CD4-positive, alpha-beta T cell treated with Interleukin-2 at 100 ng/mL for 4 hours (primary cell): ENCODE measurements at places on chromosomes 12 and 14.
A peak's percentile ranks its signal among the peaks of the same experiment; 100 is the strongest.

DNA sequence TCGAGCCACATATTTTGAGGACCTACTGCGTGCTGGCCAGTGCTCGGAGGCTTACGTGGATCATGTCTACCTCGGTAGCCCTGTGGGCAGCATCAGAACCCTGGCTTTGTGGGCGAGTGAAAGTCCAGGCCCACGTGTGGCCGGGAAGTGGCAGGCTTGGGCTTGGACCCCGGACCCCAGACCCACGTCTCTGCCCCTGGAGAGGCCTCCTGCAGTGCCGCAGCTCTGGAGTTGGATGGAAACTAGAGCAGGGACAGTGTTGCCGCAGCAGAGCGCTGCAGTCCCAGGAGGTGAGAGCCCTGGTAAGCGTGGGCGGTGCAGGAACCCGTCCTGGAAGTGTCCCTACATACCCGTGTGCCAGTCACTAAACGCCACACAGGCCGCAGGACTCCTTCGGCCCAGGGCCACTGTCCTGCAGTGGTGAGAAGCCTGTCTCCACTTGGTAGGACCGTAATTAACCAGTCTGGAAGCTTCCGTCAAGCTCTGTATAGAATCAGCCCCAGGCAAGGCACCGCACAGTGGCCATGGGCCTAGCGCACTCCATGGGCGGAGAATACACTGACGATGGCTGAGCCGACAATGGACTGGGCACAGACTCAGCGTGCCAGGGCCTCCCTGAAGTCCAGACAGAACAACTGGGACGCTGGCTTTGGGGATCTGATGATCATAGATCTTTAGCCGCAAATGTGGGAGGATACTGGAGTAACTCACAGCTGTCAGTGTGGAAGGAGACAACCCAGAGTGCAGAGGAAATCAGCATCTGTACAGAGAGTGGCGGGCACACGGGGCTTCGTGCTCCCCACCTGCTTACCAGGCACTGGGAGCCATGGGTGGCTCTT, 219.5 kb downstream of the KIF26A start:
- no peak for DNase-seq

GRCh38 chr12:45615268-45615667, 114.2 kb upstream of the ARID2 start:
- DNase-seq, result no peak

GRCh38 chr12:44372259-44372658, 503.9 kb downstream of the NELL2 start:
- DNase-seq, result no peak

DNA sequence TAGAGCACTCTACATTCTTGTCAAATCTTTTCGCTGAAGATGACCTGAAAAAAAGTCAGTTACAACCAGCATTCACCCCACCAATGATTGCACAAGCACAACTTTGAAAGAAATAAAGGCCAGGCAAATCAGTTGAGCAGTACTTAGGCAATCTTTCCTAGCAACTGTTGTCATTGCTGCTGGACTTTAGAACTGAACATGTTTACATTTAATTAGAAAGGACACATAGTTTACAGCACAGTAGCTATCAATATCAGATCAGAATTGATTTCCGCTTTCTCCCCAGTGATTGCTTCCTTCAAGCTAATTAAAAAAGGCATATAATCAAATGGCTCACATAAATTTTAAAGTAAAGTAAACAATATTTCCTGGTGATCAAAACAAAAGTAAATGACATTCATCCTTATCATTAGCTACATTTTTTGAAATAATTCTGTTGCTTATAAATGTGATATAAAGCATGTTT, 128.4 kb downstream of the FOXA1 start:
- DNase-seq, result no peak

GRCh38 chr12:49369411-49370145, 2.3 kb downstream of the SPATS2 start:
- no peak for DNase-seq

DNA sequence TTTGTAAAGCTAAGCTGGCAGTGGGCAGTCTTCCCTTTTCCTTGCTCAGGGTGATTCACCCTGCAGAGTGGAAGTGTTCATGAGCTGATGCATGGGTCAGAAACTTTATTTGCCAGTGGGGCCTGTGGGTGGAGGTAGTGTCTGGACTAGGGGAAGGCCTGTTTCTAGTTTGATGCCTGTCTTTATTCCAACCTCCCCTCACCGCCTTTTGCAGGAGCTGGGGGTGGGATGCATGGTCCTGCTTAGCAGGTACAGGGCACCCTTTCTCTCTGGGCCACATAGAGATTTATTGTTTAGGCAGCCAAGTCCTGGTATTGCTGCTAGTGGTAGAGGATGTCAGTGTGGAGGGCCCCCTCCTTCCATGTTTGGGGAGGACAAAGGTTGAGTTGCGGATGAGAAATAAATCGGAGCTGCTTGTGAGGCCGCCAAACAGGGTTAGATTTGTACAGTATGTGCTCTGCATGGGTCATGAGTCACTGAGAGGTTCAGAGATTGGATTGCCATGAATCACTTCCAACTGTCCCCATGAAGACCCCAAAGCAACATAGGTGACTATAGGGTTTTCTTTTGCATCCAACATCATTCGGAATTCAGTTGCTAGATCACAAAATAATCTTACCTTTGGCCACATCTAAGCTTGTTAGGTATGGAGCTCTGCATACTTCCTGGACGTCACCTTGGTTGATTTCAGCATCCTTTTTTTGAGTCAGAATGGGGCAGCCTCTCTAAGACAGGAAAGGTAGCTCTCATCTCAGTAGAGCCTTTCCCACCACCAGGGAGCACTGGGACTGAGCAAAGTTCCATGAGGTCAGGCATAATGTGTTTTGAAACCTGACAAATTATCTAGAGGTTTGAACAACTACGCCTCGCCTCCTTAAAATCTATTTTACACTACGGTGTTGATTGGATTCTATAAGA, 8.8 kb downstream of the SMOC1 start:
- no peak for DNase-seq

- DNase-seq, result no peak
Measured at GRCh38 chr14:95137804-95138167, 19.5 kb downstream of the DICER1 start.

- no peak for DNase-seq
Measured at GRCh38 chr12:78398750-78399149, 465.8 kb upstream of the SYT1 start.

DNA sequence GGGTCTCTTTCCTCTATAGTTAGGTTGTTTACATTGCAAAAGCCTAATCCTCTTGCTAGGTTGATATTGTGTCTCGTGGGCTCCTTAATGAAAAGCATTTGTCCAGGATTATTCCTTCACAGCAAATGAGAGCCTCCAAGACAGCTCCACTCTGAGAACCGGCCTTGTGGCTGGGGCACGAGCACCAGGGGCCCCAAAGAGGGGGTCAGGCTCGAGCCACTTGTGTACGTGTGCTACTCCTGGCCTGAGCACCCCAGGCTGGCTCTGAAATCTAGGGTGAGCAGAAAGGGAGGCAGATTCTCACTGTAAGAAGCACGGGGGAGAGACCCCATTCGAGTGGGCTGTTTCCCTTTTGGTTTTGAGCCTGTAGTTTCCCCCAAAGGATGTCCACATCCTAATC, 45.0 kb upstream of the FZD10 start:
- DNase-seq, result no peak

DNA sequence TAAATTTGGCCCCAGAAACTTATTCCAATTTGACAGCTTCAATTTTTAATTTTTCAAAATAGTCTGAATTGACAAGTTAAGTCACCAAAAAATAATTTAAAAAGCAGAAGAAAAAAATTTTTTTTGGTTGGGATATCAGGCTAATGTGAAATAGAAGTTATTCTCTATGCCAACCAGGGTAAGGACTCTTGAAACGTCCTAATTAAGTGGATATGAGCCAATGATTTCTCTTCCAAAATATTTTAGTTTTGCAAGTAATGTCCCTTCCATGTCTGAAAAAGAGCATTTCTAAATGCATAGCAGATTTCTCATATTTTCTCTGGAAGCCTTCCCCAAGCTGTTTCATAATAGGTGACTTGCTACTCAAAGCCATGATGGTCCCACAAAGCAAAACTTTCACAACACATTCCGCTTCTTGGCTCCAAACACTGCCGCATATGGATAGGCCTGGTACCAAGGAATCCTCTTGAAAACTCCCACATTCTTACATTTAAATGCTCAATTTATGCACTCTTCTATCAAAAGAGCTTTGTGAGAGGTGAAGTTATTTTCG, 65.1 kb downstream of the SIX6 start:
- DNase-seq, result no peak

GRCh38 chr14:69242311-69243224, 17.4 kb upstream of the GALNT16 start:
- peak; percentile 63 for DNase-seq

- DNase-seq, result no peak
Measured at GRCh38 chr12:104340177-104340576, 36.6 kb downstream of the EID3 start.

DNA sequence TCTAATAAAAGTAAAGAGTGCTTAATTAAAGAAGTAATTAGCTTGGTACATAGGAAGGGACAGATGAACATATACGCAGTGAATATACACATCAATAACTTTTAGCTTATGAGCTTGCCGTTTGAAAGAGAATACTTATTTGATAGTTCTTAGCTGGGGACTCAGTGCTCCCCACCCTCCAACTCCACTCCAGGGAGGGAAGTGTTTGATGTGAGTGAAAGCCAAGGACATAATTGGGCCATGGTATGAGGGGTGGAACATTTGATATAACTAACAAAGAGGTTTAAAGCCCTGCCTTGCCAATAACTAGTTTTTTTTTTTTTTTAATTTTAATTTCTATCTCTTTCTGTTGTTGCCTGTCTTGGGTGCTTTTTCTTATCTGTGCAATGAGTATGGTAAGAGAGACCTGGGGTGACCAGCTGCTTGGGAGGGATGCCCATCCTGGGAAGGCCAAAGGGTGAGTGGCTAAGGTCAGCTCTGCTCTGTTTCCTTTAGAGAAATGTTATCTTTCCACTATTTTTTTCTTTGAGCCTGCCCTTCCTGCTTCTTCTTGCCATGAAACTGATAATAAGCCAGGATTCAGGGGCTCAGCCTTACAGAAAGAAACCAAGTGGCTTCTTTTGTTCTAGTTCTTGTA, 132.8 kb upstream of the CPSF6 start:
- DNase-seq, result no peak

DNA sequence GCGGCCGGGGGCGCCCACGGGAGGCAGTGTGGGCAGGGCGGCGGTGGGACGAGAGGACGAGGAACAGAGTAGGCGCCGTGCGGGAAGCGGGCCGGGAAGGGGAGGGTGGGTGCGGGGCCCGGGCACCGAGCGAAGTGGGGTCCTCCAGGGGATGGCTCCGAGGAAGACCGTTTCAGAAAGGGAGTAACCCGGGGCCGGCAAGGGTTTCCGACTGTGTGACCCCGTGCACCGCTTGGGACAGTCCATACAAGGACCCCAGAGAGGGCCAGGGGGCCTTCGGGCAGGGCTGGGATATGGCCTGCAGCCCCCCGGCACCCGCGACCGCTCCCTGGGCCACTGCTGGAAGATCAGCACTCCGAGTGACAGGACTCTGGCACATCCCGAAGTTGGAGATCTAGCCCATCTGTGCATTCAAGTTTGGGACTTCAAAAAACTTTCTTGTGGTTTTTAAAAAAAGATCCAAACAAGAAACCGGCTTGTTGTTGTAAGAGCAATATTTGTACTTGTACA, 448 bp downstream of the TSPAN9 start:
- no peak for DNase-seq

DNA sequence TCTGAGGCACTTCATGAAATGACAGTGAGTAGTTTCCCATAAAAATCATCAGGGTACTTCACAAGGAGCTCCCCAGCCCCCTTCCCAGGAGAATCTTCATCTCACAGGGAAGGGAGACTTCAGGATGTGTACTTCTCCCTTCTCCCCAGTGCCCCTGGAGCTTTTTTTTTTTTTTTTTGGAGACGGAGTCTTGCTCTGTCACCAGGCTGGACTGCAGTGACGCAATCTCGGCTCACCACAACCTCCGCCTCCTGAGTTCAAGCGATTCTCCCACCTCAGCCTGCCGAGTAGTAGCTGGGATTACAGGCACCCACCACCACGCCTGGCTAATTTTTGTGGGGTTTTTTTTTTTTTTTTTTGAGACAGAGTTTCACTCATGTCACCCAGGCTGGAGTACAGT, 10.4 kb downstream of the ITPK1 start:
- no peak for DNase-seq

GRCh38 chr12:52293926-52294325, 2.6 kb upstream of the KRT81 start:
- no peak for DNase-seq

DNA sequence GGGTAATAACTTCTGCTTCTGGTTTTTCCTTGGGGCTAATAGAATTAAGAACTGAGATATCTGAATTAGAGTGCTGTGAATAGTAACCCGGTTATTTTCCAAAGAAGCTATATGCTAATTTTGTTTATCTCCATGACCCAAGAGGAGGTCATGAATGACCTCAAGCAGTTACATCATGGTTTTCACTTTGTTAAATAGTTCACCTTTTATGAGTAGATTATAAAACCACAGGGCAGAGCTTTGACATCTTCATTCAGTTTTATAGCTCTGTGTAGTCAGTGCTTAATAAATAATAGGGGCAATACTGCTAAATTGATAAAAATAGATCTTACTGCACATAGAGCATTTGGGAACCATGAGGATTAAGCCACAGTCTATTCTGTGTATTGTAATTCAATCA, 462.2 kb downstream of the LRIG3 start:
- no peak for DNase-seq

DNA sequence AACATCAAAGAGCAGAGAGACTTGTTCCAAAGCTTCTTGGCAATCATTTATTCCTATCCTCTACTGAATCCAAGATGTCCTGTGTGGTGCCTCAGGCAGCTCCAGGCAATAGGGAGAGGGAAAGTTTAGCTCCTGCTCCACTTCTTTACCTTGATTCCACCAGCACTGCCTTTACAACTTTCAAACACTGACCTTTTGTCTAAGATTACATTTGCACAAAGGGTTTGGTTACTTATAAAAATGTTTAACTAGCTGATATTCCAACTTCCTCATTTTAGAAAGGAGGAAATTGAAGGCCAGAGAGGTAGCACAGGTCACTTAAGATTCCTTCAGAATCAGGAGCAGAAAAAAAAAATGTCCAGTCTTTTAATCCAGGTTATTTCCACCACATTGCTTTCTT, 192.7 kb downstream of the BTG1 start:
- DNase-seq, result no peak

DNA sequence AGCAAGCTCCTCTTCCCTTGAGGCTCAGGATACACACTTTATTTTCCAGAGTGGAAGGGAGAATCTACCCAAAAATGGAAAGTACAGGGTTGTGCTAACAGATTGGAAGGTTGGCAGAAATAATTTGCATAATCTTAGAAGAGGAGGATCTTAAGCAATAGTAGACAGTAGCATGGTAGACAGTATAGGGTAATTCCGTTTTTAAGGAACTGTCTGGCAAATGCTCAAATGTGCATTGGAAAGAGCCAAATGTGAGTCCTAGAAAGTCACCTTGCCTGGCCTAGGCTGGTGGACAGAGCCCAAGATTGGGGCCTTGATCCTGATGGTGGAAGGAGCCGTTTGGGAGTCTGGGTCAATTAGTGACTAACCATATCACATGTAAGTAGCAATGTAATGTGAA, 13.1 kb upstream of the CARMIL3 start:
- DNase-seq, result no peak

- no peak for DNase-seq
Measured at GRCh38 chr12:119589634-119590033, 3.9 kb upstream of the TMEM233 start.

GRCh38 chr12:64673490-64674169, 63.3 kb downstream of the RASSF3 start:
- no peak for DNase-seq

- DNase-seq, result no peak
Measured at GRCh38 chr12:66920205-66920604, 241.3 kb upstream of the GRIP1 start.

GRCh38 chr14:96576937-96577336, 74.8 kb downstream of the PAPOLA start:
- DNase-seq, result no peak
